ENCODE measurements at places on chromosomes 3 and 15.

DNA sequence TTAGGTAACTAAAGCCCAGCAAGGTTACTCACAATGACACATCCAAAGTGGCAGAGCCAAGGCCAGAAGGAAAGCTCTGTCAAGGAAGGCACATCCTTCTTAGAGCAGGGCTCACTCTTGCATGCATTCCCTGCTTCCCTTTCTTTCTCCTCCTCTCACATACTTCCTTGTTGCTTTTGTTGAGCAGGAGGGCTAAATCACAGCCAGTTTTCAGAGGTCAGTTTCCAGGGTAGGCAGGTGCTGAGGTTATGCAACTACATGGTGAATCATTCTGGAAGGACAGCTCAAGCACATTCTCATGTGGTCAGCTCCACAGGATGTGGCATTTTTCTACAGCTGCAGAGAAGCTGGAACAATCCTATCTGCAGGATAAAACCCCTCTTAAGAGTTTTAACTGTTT, 275.6 kb downstream of the ZNF621 start:
- no peak for DNase-seq

- no peak for DNase-seq
Observed at GRCh38 chr3:89565098-89565497, 457.7 kb downstream of the EPHA3 start.

DNA sequence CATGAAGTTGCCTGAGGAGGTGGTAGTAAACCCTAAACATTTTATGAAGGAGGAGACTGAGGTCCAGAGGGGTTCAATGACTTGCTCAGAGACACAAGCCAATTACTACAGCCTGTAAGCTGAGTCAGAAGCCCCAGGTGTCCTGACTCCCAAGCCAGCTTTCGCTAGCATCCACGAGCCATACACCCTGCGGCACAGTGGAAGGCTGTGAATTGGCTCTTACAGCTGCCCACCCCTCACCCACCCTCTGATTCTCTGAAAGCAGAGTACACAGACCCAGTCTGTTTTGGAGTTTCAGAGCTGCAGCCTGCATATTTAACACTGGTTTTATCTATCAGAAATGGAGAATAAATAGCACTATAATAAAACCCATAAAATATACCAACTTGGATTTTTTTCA, 253.4 kb downstream of the IGSF11 start:
- no peak for DNase-seq

- no peak for DNase-seq
Observed at GRCh38 chr15:25436707-25437106, 2.1 kb downstream of the UBE3A start.

- DNase-seq: no peak
Observed at GRCh38 chr3:174409086-174409743, 449.9 kb upstream of the NAALADL2 start.
